A549 treated with ZK216348 at 1 μM for 4 hours (cell line): ENCODE measurements at places on chromosomes 11 and 22. TPM values are rescaled to one million over a fixed set of nuclear protein-coding genes. Genes with fewer than 3 reads are reported as not detected.

The SLC22A6 gene
- not detected in 5 replicates for total RNA-seq

The PATL1 gene
- total RNA-seq = 37.7 to 50.8 TPM (median 49.0 TPM) in 5 replicates

The SLC22A25 gene
- not detected in 5 replicates for total RNA-seq

The HOATZ gene
- not detected in 5 replicates for total RNA-seq

The SGSM1 gene
- 0.18 to 0.46 TPM (median 0.24 TPM) in 5 replicates for total RNA-seq

The NXPE1 gene
- total RNA-seq = not detected in 5 replicates

The HTR3B gene
- not detected in 5 replicates for total RNA-seq

The HORMAD2 gene
- not detected in 5 replicates for total RNA-seq

The CHADL gene
- not detected in 5 replicates for total RNA-seq

The CCDC15 gene
- 0.50 to 0.88 TPM (median 0.67 TPM) in 5 replicates for total RNA-seq

The CCDC73 gene
- total RNA-seq = 0.04 TPM in 1 of 5 replicates, not detected in the others

The CHST1 gene
- total RNA-seq = 1.3 to 1.9 TPM (median 1.6 TPM) in 5 replicates

The TRPM5 gene
- total RNA-seq = not detected in 5 replicates

The ADAMTS15 gene
- total RNA-seq = 4.8 to 10.2 TPM (median 8.7 TPM) in 5 replicates

The PRR33 gene
- not detected in 5 replicates for total RNA-seq

The SLC22A12 gene
- not detected in 5 replicates for total RNA-seq

The PKP3 gene
- 23.3 to 42.5 TPM (median 38.8 TPM) in 5 replicates for total RNA-seq

The DNAJB7 gene
- not detected in 5 replicates for total RNA-seq

The NEFH gene
- 0.07 to 0.13 TPM (median 0.09 TPM) in 4 of 5 replicates, not detected in the other for total RNA-seq

The OSBPL5 gene
- 5.1 to 9.0 TPM (median 6.2 TPM) in 5 replicates for total RNA-seq

The RASSF10 gene
- 1.6 to 4.3 TPM (median 3.4 TPM) in 5 replicates for total RNA-seq

The CADM1 gene
- total RNA-seq = 21.0 to 29.0 TPM (median 24.9 TPM) in 5 replicates

The SMTNL1 gene
- not detected in 5 replicates for total RNA-seq

The PNPLA3 gene
- 0.52 to 1.7 TPM (median 1.3 TPM) in 5 replicates for total RNA-seq

The ANKRD49 gene
- 5.5 to 8.1 TPM (median 6.5 TPM) in 5 replicates for total RNA-seq

The PDE2A gene
- 1.0 to 1.7 TPM (median 1.5 TPM) in 5 replicates for total RNA-seq

The IRAG1 gene
- total RNA-seq = 0.06 TPM in 1 of 5 replicates, not detected in the others

The SMIM38 gene
- 0.09 to 0.16 TPM in 2 of 5 replicates, not detected in the others for total RNA-seq

The RFPL2 gene
- 0.18 TPM in 1 of 5 replicates, not detected in the others for total RNA-seq

The POU2AF2 gene
- not detected in 5 replicates for total RNA-seq
